ENCODE measurements at places on chromosomes 2 and 18.

- peak; percentile 32 for DNase-seq
These were observed 6.5 kb upstream of the CNDP2 start for GRCh38 chr18:74489676-74490075.

DNA sequence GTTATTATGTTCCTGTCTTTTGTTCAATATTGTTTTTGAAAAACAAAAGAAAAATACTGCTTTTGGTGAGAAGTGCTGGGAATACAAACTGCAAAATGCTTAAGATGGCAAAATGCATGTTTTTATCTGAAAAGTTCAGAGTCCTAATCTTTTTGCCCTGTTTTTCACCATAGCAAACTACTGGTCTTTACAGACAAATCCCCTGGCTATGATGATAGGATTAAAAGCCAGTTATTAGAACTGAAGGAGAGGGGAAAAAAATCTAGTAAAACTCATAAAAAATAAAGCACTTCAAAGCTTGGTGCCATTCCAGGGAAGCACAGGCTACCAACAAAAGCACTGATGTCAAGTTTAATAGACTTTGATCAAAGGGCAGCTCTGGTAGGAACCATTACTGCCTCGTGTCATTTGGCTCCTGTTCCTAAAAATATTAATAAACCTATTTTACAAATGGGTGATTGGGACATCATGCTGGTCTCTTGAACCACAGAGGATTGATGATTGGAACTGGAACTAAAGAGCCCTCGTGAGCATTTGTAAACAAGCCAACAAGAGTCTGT lies 194.7 kb downstream of the RAB3GAP1 start:
- DNase-seq, result no peak

DNA sequence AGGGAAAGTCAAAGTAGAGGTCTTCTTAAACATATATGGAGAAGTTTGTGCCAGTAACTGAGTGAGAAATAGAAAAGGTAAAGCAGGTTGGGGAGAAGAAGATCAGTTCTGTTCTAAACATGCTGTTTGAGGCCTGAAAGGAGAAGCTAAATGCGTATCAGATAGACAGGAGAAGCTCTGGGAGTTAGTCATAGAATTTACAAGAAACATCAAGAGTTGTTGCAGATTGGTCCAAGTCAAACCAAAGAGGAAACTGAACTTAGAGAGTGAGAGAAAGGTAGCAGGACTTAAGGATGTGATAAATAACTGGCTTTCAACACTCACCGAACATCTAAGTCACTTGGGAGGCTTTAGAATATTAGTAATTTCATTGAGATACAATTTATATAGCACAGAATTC lies 29.2 kb upstream of the CERS6 start:
- no peak for DNase-seq

DNA sequence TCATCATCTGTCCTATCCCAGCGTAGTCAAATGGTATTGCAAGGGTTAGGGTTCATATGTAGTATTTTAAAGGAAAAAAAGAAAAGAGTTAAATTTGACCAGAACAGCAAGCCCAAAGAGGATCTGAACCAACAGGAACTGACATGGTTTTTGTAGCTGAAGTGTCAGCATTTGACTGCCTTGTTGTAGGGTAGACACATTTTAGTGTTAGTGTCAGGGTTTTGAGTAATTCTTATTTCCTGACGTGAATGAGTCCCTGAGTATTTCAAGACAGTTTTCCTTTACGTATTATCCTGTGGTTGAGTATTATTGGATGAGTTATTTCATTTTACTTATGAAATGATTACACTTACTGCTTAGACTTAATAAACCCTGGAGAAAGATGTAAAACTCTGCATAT lies 173.3 kb upstream of the ZEB2 start:
- no peak for DNase-seq

DNA sequence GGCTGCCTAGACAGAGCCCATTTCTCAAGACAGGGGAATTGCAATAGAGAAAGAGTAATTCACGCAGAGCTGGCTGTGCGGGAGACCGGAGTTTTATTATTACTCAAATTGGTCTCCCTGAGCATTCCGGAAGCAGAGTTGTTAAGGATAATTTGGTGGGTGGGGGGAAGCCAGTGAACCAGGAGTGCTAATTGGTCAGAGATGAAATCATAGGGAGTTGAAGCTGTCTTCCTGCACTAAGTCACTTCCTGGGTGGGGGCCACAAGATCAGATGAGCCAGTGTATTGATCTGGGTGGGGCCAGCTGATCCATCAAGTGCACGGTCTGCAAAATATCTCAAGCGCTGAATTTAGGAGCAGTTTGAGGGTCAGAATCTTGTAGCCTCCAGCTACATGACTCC lies 84.8 kb downstream of the RTN4 start:
- DNase-seq, result no peak

GRCh38 chr2:10478298-10478625 lies 30.1 kb upstream of the ODC1 start:
- DNase-seq, result no peak

- DNase-seq, result no peak
These were observed 66.4 kb upstream of the PKDCC start for GRCh38 chr2:41981417-41981816.

DNA sequence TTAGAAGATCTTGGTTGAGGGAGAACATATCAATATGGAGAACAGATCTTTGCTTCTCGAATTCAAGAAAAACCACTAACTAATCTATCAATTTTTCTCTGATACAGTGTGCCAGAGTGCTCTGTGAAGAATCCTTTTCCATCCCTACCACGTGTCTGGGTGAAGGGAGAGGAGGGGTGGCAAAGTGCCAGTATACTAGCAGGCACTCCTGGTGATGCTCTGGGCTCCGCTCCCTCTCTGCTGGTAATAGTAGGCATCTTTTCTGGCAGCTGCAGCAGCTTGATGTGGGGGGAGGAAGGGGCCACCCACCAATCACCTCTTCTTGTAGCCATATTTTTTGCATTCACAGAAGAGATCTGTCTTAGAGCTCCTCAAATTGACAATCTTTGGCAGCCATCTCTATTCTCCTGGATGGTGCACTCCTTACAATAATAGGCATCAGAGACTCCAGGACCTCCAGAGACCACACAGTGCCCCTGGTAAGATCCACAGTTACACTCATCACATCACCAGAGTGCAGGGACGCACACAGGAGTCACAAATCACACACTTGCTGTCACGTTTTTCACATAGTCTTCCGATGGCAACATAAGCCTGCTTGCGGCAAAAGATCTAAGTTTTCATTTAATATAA lies 15.7 kb downstream of the STK39 start:
- DNase-seq, result no peak

- peak; percentile 89 for DNase-seq
These were observed 46.3 kb downstream of the CDC42EP3 start for GRCh38 chr2:37625156-37625555.

DNA sequence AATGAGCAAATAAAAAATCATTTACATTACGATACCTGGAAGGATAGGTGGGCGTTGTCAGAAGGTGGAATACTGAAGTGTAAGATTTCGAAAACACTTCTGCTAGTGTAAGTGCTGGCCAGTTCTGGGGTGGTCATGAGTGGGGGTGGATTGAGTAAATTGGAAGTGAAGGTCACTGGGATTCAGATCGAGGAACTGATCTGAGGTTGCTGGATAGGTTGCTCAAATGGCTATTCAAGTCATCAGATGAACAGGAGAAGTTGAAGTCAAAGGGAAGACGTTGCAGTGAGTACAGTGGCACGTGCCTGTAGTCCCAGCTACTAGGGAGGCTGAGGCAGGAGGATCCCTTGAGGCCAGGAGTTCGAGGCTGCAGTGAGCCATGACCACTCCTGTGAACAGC lies 95.7 kb downstream of the MALT1 start:
- DNase-seq, result no peak

- no peak for DNase-seq
These were observed 111.4 kb downstream of the DCDC2C start for GRCh38 chr2:3814706-3815245.

- DNase-seq, result peak; percentile 20
These were observed 368.7 kb downstream of the ZNF516 start for GRCh38 chr18:76126327-76126726.

- peak; percentile 35 for DNase-seq
These were observed at the start of gene LONRF2 for GRCh38 chr2:100321866-100322820. TSS of gene LONRF2 (minus strand) at chr2:100322501. CDS start at chr2:100322093, 408 bp downstream.

- DNase-seq, result no peak
These were observed 156.1 kb upstream of the SRD5A2 start for GRCh38 chr2:31736695-31737454.

DNA sequence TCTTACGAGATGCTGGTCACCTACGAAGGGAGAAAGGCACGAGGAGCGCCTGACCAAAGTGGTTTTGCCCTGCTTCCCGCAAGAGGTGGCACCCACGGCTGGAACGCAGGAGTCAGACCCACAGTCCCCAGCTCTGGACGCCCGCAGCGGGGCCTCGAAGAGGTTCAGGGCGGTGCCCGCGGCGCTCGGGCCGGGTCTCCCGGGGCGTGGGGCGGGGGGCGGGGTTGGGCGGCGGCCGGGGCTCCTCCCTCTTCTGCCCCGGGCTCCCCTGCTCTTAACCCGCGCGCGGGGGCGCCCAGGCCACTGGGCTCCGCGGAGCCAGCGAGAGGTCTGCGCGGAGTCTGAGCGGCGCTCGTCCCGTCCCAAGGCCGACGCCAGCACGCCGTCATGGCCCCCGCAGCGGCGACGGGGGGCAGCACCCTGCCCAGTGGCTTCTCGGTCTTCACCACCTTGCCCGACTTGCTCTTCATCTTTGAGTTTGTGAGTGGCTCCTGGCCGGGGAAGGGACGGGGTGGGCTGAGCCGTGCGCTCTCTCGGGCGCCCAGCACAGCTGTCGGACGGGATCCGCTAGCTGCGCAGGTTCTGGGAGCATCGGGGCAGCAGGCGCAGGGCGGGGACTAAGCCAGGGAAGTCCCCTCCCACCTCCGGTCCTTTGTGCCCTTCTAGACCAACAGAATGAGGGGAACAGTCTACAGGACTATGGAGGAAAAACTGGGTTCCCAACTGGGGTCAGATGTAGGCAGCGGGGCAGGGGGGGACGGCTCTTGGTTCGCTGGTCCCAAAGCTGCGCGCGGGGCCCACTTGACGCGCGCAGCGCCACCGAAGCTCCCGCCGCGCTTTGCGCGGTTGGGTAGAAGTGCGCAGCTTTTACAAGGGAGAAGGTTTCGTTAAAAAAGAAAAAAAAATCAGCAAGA lies at the start of gene MAL:
TSS of gene MAL (plus strand) at position 303 of the 914 bp plus-strand sequence. CDS start at position 388, 85 bp downstream.
- peak; percentile 66 for DNase-seq

- no peak for DNase-seq
These were observed 266.9 kb upstream of the GULP1 start for GRCh38 chr2:188024811-188025210.

GRCh38 chr2:3311601-3312000 lies 66.0 kb downstream of the EIPR1 start:
- DNase-seq, result no peak

- peak; percentile 84 for DNase-seq
These were observed 437.4 kb upstream of the SALL3 start for GRCh38 chr18:78542204-78542603.

DNA sequence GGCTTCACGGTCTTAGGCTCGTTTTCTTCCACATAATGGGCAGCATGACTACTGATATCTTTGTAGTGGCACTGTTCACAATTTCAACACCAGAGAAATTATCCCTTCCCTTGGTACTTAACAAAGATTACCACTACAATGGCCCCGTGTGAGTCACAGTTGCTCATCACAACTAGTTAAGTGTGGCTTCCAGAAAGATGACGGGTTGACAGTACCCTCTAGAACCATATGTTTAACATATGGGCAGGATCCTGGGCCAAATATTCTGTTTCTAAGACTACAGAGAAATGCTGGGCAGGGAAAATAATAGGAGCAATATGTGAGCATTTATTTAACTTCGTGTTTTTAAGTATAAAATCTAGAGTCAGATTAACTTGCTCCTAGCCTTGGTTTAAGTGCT lies 780.1 kb upstream of the LINC00305 start:
- no peak for DNase-seq

DNA sequence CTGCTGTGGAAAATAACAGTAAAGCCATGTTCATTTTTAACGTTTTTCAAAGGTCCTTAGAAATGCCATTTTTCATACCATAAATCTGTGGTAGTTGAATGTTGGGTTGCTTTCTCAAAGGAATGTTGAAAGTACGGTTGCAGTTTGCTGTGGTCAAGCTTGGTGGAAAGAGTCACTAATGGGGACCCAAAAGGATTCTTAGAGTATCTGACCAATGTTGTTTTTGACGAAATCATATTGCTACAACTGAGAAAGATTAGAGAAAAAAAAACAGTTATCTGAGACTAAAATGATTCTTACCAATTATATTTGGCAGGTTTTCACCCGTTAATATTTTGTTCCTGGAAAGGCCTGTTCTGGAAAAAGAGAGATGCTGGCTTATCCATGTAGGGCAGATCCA lies 439.5 kb upstream of the ETAA1 start:
- no peak for DNase-seq

DNA sequence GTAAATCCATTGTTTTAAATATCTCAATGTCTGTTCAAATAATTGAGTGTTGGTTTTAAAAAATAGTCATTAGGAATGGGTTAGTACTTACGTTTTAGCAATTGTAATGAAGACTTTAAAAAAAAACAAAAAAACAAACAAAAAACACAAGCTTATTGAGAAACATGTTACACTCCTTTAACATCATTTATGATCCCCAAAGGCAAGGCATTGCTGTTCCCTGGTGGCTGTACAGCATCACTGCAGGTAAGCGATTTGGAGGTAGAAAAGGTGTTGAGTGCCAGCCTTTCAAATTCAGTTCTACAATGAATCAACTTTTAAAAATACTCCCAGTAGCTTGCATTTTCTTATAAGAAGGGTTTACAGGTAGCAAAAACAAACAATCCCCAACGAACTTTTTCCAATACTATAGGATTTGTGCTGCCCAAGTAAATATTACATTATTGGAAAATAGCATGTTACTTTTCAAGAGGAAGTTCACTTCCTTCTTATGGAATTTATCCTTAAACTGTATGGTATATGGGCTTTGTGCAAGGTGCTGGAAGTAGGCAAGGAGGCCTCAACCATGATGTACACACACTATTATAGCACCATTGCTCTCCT lies 27.5 kb downstream of the CNRIP1 start:
- no peak for DNase-seq

- DNase-seq, result no peak
These were observed 6.6 kb upstream of the NTSR2 start for GRCh38 chr2:11676640-11677039.

DNA sequence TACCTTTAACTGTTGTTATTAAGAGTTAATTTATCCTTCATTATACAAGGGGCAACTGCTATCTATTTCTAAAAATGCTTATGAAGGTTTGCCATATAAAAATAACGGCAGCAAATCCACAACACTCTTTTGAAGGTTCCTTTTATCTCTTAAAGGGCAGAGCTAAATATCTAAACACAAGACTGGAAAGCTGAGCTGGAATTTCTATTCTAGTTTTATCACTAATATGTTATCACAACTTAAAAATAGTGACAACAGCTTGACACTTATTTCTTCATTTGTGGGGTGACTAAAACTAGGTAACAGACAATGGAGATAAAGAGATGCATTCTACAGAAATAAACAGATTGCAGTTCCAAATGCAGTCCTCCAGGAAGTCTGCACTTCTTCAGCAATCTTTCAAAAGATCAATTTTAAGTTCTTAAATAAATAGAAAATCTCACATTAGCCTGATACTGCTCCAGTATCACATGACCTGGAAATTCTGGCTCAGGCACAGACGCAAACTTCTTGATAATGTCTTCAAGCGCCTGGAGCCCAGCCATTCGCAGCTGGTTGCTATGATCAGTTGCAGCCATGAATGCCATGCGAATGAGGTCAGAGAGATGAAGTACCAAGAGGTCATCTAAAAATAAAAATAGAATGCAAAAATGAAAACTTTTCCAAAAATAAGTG lies 54.0 kb upstream of the STRN start:
- peak; percentile 23 for DNase-seq

- no peak for DNase-seq
These were observed 3.4 kb downstream of the CSRNP3 start for GRCh38 chr2:165472922-165473321.

- DNase-seq, result peak; percentile 77
These were observed 165.9 kb upstream of the TANK start for GRCh38 chr2:160994141-160995002.

GRCh38 chr18:58758606-58759005 lies 87.3 kb downstream of the MALT1 start:
- DNase-seq, result no peak
